ENCODE measurements at places on chromosomes 7 and 10.

DNA sequence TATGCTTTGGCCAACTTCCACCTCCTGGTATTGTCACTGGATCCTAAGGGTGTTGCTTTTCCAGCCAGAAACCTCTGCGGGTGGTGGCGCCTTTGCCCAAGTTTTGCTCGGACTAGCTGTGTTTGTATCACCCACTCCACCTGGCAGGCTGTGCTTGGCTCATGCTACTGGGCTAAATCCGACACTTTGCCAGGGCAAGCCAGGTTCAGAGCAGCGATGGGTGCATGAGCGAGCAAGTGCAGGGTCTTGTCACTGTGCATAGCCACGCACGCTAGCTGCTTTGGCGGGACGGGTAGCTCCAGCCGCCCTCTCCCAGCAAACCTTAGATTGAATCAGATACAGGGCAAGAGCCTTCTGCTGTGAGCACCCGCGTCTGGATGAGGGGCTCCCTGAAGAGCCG is 737.5 kb downstream of the PCDH15 start:
- DNase-seq = no peak

GRCh38 chr7:108007261-108007660 is 4.3 kb upstream of the LAMB1 start:
- DNase-seq = no peak

DNA sequence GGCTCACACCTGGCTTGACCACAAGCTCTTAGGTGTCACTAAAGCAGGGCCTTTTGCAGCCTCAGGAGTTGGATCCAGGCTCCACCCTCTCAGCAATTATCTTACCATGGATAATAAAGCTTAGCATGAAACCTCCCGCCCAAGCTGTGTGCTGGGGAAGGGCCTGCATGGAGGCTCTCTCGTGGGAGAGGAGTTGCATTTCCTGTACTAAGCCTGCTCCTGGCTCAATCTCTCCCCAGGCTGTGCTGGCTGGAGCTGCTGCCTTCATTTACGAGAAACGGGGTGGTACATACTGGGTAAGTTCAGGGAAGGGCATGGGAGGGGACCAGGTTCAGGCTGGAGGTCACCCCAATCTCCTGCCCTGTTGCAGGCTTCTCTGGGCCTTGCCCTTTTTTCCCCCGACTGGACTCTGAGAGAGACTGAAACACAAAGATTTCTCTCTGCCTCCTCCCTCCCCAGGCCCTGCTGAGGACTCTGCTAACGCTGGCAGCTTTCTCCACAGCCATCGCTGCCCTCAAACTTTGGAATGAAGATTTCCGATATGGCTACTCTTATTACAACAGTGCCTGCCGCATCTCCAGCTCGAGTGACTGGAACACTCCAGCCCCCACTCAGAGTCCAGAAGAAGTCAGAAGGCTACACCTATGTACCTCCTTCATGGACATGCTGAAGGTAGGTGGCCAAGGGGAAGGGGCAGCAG is 2.7 kb downstream of the TMEM176A start:
- DNase-seq = no peak

DNA sequence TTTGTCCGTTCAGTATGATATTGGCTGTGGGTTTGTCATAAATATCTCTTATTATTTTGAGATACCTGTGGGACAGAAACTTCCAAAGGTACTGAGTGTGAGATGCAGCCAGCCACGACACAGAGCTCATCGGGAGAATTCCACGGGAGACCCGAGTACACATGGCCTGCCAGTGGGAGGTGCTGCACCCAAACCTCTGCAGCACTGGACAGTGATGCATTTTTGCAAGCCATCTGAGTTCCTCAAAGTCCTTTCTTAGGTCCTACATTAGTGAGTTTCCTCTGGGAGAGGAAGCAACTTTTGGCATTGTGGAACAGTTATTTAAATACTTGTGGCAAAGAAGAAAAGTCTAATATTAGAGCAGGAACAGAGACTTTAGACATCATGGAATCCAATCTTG is 77.5 kb downstream of the ARID5B start:
- DNase-seq = no peak

GRCh38 chr10:48536916-48537890 is 67.7 kb downstream of the ARHGAP22 start:
- DNase-seq = no peak

DNA sequence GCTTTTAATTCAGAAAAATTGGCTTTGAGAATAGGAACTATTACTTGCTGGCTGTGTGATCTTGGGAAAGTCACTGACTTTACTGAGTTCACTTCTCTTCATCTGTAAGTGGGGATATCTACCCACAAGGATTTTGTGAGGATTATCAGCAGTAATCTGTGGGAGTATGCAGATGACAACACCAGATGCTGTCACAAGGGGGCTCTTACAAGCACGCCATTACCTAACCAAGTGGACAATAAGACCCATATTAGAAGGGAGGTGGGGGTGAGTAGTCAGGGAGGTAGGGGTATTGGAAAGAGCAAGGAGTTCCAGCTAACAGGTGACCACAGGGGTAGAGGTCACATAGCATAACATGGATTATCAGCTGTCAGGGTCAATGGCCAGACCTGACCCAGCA is 569.4 kb downstream of the SUGCT start:
- DNase-seq = no peak

- DNase-seq = no peak
These were observed 5.2 kb upstream of the HMX2 start for GRCh38 chr10:123142701-123143161.
